ENCODE measurements at places on chromosomes 7 and 10.

DNA sequence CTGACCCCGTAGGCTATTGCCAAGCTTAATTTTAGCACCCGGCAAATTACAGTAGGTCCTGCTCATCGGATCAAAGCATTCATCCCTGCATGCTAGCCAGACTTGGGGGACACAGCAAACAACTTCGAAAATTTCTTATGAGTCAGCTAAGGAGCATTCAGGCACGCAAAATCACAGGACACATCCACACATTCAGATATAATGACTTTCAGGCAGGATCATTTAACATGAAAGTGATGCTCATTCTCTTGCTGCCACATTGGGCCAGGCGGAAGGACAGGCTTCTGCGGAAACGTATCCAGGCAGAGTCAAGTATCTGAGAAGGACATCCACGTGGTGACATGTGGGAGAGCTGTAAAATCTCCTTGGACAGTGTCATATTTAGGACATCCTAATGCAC, 474.0 kb upstream of the NRP1 start:
- DNase-seq: no peak

- no peak for DNase-seq
Measured at GRCh38 chr7:130641497-130641896, 27.1 kb downstream of the COPG2 start.

DNA sequence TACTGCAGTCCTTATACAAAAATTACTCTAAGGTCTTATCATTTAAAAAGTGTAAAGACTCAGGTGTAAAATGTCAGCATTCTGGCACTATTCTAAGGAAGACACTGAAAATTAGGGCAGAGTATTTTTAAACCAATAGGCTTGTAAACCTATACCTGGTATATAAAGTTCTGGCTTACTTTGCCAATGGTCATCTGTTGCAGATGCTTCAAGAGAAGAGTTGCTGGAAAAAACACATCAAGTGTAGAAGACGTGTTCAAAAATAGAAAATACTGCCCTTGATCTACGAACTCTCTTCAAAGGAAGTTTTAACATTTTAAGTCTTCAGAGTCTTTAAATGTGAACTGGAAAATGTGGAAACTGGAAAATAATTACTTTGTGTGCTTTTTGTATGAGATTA, 23.9 kb downstream of the NT5C3A start:
- no peak for DNase-seq

DNA sequence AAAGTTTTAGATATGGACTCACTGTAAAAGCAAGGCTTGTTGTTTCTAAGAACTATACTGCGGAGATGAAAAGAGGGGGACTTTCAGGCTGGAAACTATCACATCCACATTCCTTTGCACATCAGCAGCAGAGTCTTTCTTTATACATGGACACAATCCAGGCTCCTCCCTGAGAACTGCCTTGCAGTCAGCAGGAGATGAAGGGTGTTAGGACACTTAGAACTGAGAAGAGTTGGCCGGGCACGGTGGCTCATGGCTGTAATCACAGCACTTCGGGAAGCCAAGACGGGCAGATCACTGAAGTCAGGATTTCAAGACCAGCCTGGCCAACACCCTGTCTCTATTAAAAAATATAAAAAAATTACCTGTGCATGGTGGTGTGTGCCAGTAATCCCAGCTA, 9.7 kb upstream of the GARS1 start:
- DNase-seq: no peak

DNA sequence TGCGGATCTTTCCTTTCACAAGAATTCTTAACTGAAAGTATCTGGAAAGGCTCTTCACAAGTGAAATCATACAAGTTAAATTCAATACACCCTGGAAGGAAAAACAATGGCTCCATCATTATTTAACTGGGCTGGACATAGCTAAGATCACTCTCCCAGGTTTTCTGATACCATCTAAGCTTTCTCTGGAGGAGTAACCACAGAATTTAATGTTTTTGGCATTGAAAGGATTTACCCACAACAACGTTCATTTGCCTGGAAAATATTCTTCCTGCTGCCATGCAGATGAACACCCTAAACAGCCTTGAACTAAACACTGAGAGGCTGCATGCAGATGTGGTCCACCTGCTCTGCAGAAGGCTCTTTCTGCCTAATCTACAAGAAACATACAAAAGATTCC, 4.3 kb downstream of the NEBL start:
- DNase-seq: no peak

GRCh38 chr7:47371317-47371716, 210.6 kb downstream of the TNS3 start:
- DNase-seq: no peak

GRCh38 chr10:124657806-124658205, 86.4 kb downstream of the FAM53B start:
- DNase-seq: no peak

DNA sequence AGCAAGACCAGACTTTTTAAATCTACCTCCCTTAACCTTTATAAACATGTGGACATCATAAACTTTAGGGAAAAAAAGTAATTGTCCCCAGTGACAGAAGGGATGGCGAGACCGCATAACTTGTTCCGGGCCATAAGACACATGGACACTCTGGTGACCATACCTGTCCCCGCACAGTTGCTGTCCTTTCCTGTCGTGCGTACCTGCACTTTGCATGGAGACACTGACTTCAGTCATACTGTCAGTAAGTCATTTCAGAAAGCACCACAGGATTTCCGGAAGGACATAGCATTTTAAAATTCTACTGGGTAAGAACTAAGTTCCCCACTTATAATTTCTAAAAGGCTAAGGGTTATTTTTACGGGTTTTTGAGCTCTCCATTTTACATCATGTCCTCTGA, 120.9 kb downstream of the CREB5 start:
- DNase-seq: no peak

GRCh38 chr10:59582058-59582457, 127.6 kb downstream of the SLC16A9 start:
- DNase-seq: no peak

DNA sequence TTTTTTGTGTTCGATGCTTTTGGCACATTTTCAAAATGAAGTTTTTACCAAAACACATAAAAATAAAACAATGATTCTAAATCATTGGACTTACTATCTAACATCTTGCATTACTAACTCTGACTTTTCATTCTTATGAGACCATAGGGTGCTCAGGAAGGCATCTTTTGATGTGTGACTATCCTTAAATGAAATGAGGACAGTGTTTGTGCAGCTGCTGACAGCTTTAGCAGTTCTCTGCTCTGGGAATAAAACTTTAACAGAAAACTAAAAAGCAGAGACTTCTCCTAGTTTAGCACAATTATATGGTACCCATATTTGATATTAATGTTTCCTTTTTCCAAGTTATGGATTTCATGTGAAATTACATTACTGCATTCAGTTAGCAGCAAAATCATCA, 471.6 kb downstream of the ARL4A start:
- DNase-seq: no peak

- no peak for DNase-seq
Measured at GRCh38 chr7:107920048-107920772, 29.2 kb downstream of the DLD start.

DNA sequence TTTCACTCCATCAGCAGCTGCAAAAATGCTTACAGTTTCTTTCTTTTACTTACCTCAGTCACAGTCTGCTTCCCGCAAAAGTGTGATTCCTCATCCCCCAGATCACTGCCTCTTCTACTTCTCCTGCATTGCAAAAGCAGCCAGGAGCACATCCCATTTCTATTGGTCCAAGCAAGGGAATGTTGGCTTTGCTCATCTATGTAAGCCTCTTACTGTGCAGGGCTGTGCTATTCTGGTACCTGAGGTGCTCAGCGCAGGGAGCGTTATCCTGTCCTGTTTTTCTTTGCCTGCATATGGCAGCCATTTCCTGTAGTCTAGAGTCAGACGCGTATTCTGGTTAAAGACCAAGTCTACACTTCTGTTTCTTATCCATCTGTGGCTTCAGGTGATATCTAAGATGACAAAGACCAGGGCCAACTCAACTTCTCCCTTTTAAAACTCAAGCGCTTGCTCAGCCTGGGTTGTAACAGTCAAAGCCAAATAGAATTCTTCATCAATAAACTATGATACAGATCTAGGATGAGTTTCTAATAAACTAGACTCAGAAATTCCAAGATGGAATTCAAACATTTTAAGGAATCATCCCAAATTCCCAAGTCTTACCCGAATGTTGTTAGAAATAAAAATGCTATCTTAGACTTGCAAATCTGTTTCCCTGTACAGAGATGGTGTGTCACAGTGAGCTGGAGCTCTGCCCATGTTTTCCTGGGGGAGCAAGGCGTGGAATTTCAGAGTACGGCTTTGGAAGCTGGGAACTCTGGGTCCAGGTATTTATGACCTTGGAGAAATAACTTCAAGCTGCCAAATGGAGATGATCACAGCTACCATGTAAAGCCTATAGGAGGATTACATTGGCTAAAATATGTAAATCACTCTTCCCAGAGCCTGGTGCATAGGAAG, 6.1 kb upstream of the RBM17 start:
- no peak for DNase-seq

- DNase-seq: no peak
Measured at GRCh38 chr10:93199191-93199751, 125.6 kb downstream of the CYP26A1 start.

- no peak for DNase-seq
Measured at GRCh38 chr10:95414844-95415485, 124.2 kb upstream of the PDLIM1 start.

DNA sequence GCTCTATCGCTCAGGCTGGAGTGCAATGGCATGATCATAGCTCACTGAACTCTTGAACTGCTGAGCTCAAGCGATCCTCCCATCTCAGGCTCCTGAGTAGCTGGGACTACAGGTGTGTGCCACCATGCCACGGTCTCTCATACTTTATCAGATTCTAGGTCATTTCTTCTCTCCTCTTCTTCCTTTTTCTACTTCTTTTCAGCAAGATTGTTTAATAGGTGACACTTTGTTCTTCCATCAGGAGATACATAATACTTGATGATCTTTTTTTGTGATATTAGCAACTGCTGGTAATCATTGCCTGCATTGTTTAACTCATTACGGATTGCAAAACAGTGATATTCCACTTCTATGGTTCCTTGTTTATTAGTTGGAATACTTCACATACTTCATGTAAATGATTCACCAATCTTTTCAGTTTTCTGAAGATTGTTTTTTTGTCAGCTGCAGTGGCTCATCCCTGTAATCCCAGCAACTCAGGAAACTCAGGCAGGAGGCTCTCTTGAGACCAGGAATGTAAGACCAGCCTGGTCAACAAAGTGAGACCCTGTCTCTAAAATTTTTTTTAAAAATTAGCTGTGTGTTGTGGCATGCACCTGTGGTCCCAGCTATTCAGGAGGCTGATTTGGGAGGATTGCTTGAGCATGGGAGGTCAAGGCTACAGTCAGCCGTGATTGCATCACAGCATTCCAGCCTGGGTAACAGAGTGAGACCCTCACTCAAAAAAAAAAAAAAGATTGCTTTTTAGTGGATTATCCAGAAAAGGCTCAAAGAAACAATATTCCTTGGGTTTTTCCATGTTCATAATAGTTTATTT, 36.2 kb upstream of the CHST3 start:
- DNase-seq: no peak

- DNase-seq: no peak
Measured at GRCh38 chr7:73831584-73831833, 713 bp downstream of the CLDN4 start.

DNA sequence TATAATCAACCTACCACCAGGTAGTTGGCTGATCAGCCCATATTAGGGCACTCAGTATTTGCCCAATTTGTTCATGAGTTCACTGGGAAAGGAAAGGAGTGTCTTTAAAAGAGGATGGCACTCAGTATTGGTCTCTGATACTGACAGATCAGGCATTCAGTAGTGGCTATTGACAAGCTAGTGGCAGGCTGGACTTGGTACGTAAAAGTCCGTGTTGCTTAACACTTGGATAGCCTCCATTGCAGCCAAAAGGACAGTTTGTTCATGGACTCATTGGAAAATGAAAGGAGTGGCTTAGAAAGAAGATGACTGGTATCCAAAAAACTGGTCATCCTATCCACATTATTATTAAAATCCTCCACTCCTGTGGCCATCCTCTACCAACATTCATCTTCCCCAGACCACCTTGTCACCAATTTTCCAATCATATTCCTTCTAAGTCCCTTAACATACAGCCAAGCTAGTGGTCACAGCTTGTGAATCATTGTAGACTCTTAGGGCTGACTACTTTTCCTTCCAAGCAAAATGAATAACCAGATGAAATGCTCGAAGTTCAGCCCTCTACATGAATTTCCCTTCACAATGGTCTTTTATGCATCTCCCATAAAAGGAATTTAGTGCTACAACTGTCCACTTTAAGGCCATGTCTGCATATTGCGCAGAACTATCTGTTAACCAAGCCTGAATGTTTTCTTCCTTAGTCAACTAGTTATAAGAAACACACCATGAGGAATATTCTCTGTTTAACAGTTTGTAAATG, 78.6 kb upstream of the MAGI2 start:
- DNase-seq: no peak

DNA sequence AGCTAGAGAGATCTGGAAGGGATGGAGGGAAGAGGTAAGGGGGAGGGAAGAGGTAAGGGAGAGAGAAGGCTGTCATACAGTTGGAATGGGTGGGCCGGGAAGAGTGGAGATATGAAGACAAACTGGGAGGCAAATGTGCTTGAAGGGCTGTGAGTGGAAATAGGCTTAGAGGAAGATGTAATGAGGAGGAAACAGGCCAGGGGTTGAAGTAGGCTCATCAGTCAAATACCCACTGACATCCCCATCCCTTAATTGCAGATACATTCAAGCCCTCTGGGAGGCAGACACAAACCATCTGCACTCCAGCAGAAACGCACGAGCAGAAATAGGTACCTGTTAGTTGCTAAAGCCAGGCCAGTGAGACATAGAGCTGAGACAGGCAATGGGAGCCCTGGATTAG, 2.1 kb downstream of the SYNPO2L start:
- no peak for DNase-seq

- no peak for DNase-seq
Measured at GRCh38 chr7:21920936-21921335, 24.8 kb downstream of the CDCA7L start.

- no peak for DNase-seq
Measured at GRCh38 chr10:74391786-74392185, 240.8 kb downstream of the ADK start.

- no peak for DNase-seq
Measured at GRCh38 chr10:110500515-110500905, 2.8 kb downstream of the DUSP5 start.

DNA sequence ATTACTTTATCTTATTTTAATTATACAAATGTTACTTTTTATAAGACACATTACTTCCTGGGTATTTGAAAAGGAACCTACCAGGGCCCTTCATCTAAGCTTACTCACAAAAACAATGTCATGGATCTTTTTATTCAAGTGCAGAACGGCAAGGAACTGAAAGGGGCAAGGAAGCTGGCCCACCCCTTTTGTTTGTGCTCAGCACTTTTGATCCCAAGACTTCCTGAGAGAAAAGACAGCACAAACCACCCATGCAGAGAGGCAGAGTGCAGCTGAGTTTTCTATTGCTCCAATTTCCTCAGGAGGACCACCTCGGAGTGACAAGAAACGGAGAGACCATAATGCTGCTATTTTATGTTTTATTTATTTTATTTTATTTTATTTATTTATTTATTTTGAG, 232.0 kb upstream of the NRP1 start:
- no peak for DNase-seq

DNA sequence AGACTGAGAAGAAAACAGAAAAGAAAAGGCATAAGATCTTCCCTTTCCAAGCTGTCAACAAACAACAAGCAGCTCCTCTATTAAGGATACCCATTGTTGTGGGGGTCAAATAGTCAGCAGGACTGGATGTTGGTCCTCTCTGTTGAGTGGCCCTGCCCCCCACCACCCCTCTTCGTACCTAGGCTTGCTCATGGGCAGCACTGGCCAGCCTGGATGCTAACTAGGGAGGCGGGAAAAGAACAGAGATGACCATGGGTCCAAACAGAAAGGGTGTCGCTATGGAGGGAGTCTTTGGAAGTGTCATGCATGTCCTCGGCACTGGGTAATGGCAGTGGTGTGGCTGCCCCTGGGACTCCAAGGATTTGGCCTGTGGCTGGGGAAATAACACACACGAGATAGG, 45.6 kb downstream of the SPDYE5 start:
- no peak for DNase-seq
